ENCODE measurements at places on chromosomes 4 and X.

DNA sequence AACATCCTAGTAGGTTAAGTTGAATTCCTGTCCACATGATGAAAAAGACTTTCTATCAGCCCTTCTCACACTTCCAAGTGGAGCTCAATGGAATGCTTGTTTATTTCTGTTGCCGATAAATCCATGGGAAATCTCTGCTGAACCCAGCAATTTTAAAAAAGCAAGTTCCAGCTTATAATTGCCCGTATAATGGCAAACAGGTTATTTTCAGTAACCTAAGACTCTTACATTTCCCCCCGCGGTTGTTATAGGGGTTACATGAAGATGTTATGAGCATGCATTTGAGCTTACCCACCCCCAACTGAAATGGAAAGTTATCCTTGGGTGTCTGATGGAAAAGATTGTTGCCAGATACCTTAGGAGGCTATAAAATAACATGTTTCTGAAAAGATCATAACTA, 136.2 kb downstream of the PALLD start:
- DNase-seq: no peak

DNA sequence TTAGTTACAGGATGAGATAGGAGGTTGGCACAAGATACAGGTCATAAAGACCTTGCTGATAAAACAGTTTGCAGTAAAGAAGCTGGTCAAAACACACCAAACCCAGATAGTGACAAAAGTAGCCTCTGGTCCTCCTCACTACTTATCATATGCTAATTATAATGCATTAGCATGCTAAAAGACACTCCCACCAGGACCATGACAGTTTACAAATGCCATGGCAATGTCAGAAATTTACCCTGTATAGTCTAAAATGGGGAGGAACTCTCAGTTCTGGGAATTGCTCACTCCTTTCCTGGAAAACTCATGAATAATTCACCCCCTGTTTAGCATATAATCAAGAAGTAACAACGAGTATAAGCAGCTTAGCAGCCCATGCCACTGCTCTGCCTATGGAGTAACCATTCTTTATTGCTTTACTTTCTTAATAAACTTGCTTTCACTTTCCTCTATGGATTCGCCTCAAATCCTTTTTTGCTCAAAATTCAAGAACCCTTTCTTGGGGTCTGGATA, 1254.4 kb downstream of the PCDH7 start:
- DNase-seq: no peak

DNA sequence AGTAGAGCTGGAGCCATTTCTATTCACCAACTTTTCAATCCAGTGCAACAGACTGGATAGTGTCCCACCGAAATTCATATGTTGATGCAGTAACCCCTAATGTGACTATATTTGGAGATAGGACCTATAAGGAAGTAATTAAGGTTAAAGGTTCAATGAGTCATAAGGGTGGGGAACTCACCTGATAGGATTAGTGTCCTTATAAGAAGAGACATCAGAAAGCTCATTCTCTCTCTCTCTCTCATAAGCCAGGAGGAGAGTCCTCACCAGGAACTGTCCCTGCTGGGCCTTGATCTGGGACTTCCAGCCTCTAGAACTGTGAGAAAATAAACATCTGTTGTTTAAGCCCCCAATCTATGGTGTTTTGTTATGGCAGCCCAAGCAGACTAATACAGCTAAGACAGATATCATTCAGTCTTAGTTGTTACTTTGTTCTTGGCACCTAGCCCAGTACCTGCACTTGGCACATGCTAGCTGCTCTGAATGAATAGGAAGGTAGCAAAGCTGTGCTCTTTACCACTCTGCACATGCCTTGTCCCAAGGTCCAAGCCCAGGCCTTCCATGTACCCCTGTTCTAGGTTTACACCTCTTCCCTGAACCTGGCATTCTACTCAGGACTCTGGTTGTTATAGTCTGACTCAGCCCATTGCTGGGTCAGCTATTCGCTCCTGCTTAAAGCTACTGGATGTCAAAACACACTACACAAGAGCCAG, 19.2 kb upstream of the BRS3 start:
- no peak for DNase-seq

DNA sequence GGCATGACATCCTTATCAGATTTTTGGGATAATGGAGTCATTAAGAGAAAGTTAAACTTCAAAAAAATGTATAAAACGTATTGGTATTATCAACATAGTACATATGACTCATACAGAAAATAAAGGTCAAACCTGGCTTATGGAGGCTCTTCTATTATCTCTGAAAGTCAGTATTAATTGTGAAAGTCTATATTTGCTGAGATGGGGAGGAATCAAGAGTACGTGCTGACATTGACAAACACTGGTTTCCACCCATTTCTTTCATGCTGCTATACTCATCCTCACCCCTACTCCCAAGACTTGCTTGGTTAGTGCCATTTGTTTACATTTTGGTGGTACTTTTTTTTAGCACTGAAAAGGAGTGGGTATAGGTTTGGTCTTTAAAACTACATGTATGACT, 30.8 kb upstream of the PLA2G12A start:
- no peak for DNase-seq

- DNase-seq: no peak
Observed at GRCh38 chrX:105228602-105229001, 8.1 kb upstream of the TEX13A start.

- no peak for DNase-seq
Observed at GRCh38 chr4:60923075-60923474, 277.1 kb upstream of the ADGRL3 start.

DNA sequence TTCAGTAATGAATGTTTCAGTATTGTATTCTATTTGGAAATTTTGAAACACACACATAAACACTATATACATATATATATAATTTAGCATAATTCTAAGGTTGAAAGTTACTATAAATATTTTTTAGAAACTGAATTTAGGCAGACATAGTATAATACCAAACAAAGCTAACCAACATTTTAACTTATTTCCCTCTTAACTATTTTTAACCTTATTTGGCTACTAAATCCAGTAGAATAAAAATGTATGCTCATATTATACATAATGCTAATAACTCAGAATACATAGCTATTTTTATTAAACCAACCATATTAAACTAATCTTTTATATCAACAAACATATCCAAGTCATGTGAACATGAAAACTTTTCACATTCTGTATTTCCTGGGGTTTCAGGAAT, 563.6 kb downstream of the ADGRL3 start:
- DNase-seq: no peak

DNA sequence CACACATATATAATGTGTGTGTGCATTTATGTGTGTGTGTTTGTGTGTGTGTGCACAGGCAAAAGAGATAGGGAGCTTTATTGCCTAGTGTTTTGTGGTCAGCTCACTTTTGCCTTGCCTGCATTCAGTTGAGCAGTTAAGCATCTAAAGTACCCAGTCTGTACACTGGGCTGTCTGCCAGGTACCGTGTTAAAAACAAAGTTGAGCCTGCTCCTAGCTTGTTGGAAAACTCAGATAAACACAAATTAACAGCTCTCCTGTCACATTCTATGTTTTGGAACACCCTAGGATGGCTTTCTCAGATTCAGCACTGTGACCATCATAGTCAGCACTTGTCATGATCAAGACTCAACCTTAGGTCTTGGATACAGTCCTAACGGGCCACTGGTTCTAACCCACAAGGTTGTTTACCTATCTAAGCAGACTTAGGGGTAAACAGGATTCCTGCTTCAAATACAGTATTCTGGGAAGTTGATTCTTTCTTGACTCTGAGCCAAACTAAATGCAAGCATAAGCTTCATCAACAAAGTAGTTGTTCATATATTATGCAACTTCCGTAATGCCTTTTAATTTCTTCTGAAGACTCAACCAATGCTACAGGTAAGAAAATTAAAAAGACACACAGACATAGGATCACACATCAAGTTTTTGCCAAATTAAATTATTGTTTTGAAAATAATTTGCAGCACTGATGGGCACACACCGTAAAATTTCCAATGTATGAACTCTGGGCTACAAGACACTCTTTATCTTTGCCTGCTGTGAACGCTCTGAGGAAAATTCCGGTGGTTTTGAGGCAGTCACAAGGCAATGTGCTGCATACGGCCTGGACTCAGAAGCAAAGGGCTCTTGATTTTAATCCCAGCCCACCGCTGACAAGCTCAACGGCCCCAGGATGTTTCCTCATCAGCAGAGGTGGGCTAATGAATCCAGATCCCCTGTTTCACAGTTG, 11.3 kb upstream of the CD99 start:
- DNase-seq: no peak

DNA sequence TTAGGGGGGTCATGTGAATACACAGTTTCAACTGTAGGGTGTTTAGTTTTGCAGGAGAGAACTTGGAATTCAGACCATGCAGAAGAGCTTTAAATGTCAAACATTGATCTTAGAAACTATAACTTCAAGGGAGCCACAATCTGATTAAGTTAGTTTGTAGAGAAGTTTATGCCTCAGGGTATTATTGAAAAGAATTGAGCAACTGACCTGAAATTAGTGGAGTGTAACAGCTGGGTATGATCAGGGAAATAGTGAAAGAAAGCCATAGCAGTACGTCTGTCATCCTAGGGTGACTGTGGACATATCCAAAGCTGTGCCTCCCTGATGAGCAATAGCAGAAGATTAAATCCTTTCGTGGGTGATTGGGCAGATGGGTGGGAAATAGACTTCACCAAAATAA, 63.8 kb downstream of the FAM47B start:
- no peak for DNase-seq
